ENCODE measurements at places on chromosomes 11 and 22. TPM values are rescaled to one million over a fixed set of nuclear protein-coding genes. Genes with fewer than 3 reads are reported as not detected.

DNA sequence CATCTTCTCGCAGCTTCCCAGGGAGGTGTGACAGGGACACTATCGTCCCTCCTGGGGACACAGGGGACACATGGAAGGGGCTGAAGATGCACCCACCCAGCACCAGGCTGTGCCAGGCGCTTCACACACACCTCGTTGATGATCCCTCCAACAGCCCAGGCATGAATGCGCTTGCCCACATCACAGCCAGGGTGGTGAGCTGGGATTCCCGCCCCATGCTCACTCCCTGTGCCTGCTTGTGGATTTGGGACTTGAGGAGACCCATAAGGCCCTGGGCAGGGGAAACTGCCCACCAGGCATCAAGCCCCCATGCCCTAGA is 57.8 kb downstream of the OTOG start:
- no peak for DNase-seq

DNA sequence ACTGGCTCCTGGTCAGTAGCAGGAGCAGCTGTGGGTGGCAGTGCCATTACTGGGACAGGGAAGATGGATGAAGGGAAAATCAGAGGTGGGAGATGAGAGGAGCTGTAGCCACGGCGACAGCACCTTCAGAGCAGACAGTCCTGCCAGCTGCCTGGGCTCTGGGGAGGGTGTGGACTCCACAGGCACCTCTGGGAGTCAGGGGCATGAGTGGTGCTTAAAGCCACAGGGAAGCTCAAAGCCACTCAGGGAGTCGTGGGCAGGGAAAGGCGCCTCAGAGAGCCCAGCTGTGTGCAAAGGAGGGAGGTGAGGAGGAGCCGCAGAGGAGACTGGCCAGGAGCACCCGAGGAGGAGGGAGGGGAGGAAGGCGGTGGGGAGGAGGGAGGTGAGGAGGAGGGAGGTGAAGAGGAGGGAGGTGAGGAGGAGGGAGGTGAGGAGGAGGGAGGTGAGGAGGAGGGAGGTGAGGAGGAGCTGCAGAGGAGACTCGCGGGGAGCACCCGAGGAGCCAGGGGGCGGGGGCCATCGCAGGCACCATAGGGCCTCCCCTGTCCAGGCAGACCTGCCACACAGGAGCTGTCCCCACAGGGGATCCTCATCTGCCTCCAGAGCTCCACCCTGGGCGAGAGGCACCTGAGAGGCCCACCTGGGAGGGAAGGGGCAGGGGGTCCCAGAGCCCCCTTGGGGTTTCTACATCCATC is 977.6 kb downstream of the BRD1 start:
- no peak for DNase-seq

Gene DNAJB7
- polyA plus RNA-seq = not detected

Gene SULT4A1
- not detected for polyA plus RNA-seq

Gene EFCAB6
- 0.47 TPM for polyA plus RNA-seq

GRCh38 chr11:77309401-77310085 is 8.1 kb upstream of the GDPD4 start:
- no peak for DNase-seq

DNA sequence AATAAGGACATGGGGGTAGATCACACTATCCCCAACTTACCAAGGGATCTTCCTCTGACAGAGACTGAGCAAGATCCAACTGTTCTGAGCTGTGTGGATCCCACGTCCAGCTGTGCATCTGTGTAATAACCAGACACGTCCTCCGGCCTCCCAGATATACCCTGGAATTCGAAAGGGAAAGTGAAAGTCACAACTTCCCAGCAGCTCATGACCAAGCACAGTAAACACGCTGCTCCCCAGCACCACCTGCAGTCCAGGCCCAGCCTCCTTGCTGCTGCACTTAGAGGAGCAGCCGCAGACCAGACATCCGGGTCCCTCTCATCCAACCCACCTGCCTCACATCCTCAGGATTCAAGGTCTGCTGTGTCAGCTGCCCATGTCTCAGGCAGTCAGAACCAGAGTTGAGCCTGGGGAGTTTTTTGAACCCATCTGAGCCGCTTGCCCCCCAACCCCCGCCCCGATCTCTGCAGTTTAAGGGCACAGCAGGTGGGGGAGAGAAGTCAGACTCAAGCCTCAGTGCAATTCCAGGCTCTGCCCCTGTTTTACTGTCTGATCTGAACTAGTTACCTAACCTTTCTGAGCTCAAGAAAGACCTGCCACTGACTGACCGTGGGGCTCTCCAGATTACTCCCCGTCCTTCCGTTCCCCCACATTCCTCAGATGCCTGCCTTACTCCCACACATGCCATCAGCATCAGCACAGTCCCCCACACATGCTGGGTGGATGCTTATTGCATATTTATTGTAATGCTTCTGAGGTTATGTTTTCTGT is at the start of gene APOL2:
Gene APOL2, minus strand, starts transcription at position 127 of the 771 bp plus-strand sequence. CDS start 6,365 bp downstream, outside the sequence.
- DNase-seq = peak; percentile 85

- DNase-seq = no peak
Measured at GRCh38 chr11:72738199-72739141, 13.7 kb downstream of the ARAP1 start.

- no peak for DNase-seq
Measured at GRCh38 chr22:46895753-46896152, 133.3 kb downstream of the TBC1D22A start.

Gene GGTLC2
- not detected for polyA plus RNA-seq
